ENCODE measurements at places on chromosomes 5 and 9.

GRCh38 chr5:30392897-30393296 lies 800.6 kb upstream of the CDH6 start:
- no peaks in the 10 kb centered on the region for H3K36me3 ChIP-seq
- H3K27ac ChIP-seq: no peak overlapping the region
- H3K4me1 ChIP-seq: no peaks in the 10 kb centered on the region
- H3K4me3 ChIP-seq: no peak overlapping the region
- no peak for DNase-seq

- H3K4me1 ChIP-seq: no peaks in the 10 kb centered on the region
- H3K4me3 ChIP-seq: no peak overlapping the region
- no peaks in the 10 kb centered on the region for H3K36me3 ChIP-seq
- no peak for DNase-seq
- H3K27me3 ChIP-seq: no peaks in the 10 kb centered on the region
- no peak overlapping the region for H3K27ac ChIP-seq
These were observed 1277.7 kb upstream of the NUDT12 start for GRCh38 chr5:104840284-104840683.

- H3K27ac ChIP-seq: peak overlapping the region; percentile 83
- H3K36me3 ChIP-seq: no peaks in the 10 kb centered on the region
- H3K27me3 ChIP-seq: no peaks in the 10 kb centered on the region
- peak overlapping the region; percentile 84 for H3K4me3 ChIP-seq
- H3K4me1 ChIP-seq: peaks cover 74% of the 10 kb centered on the region
These were observed 106.3 kb downstream of the TRIO start for GRCh38 chr5:14249258-14250082.

- no peak overlapping the region for H3K4me3 ChIP-seq
- H3K4me1 ChIP-seq: peaks cover 14% of the 10 kb centered on the region
- no peak overlapping the region for H3K27ac ChIP-seq
- peaks cover 13% of the 10 kb centered on the region for H3K36me3 ChIP-seq
These were observed 96.1 kb downstream of the OTULIN start for GRCh38 chr5:14760548-14761002.

DNA sequence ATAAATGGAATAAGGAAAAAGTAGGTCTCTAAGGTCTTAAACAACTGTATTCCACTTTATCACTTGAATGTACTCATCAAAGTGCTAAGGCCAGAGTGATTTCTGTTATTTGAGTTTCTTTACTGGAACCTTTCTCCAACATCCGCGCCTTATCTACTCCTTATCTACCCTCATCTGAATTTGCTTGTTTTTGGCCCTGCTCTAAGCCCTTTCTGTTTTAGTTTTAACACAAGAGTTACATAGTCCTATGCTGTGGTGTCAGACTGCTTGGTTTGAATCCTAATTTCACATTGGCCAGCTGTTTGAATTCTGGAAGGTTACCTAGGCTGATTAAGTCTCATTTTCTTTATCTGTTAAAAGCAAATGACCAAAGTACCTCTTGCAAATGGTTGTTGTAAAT lies 128.3 kb downstream of the PCSK5 start:
- no peaks in the 10 kb centered on the region for H3K36me3 ChIP-seq
- H3K4me1 ChIP-seq: no peaks in the 10 kb centered on the region
- DNase-seq: no peak
- H3K4me3 ChIP-seq: no peak overlapping the region
- no peaks in the 10 kb centered on the region for H3K27me3 ChIP-seq
